ENCODE measurements at places on chromosomes 12 and 14.

GRCh38 chr12:12011880-12012260 is 58.9 kb upstream of the BCL2L14 start:
- no peak for DNase-seq

DNA sequence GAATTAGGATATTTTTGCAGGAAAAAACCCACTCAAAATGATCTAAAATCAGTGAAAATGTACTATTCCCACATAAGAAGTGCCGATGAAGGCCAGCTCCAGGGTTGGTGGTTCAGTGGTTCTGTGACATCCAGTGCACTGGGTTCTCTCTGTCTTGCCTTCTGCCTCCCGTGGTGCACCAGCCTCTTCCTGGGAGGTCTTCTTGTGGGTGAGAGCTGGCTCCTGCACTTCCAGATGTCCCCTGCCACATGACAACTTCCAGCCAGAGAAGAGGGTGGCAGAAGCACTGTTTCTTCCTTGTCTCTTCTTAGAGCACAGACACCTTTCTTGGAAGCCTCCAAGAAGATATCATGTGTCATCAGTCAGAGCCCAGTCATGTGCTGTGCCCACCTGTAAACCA is 170.9 kb downstream of the PELI2 start:
- DNase-seq = no peak

- peak; percentile 98 for DNase-seq
Measured at GRCh38 chr12:104695453-104696148, 238.9 kb downstream of the CHST11 start.

- no peak for DNase-seq
Measured at GRCh38 chr12:122981036-122981471, 573 bp downstream of the ARL6IP4 start.

DNA sequence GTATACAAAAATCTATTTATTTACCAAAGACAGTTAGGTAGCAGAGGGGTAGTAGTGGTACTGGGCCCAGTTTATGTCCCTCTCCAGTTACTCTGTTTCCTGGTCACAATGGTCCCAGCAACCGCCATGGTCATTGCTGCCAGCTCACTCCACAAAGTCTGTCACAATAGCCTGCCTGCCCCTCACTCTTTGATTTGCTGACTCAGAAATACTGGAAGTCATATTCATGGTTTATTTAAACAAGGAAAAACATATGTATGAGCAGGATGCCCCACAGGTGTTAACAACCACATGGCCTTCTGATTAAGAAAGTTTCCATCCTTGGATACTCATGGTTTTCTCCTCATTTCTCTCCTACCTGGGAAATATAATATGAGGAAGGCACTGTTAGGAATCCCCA is 49.2 kb downstream of the TSHR start:
- no peak for DNase-seq

- DNase-seq = no peak
Measured at GRCh38 chr14:22151121-22151520, 437.9 kb downstream of the DAD1 start.

DNA sequence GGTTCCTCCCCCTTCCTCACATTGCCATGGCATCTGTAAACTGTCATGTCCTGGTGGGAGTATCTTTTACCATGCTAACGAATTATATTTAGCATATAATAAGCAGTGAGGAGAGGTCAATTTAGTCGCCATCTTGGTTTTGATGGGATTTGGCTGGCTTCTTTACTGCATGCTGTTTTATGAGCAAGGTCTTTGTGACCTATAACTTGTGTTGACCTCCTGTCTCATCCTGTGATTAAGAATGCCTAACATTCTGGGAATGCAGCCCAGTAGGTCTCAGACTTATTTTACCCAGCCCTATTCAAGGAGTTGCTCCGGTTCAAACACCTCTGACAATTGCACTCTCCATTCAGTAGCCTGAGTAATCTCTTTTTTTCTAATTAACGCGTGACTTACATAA is 2.1 kb upstream of the EIF4B start:
- no peak for DNase-seq

GRCh38 chr14:73236752-73237218 is 521 bp upstream of the PAPLN start:
- peak; percentile 15 for DNase-seq

DNA sequence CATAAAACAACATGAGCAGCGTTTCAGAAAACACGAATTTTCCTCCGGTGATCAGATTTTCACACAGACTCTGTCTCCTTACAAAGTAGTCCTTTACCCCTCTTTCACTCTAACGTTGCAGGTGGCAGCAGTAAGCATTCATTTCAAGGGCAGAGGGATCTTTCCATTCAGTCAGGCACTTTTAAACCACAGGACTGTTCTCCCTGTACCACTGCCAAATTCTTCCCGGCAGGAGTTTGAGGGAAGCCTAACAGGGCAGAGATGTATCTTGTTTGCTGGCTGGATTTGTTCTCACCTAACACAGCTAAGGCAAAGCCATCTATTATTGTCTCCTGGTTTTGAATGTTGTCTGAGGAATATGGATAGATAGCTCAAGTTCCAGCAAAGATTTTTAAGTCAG is 1187.3 kb upstream of the SEL1L start:
- no peak for DNase-seq

DNA sequence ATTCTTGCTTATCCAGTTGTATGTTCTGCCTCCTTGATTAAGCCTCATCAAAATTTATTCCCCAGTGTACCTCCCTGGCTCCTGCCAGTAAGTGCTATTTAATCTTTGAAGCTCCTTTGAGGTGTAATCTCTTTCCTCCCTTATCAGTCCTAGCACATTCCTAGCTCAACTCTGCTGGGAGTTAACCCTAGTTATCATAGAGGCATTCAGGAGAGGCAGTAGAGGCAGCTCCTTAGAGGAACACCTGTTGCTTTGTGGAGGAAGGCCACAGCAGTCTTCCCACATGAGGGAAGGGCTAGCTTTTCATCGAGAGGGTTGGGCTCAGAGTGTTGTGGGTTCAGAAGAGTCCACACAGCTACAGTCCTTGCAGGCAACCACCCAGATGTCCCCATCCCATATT is 182.4 kb upstream of the ARID2 start:
- no peak for DNase-seq

GRCh38 chr14:93337143-93337753 is 4.4 kb upstream of the BTBD7 start:
- DNase-seq = no peak

DNA sequence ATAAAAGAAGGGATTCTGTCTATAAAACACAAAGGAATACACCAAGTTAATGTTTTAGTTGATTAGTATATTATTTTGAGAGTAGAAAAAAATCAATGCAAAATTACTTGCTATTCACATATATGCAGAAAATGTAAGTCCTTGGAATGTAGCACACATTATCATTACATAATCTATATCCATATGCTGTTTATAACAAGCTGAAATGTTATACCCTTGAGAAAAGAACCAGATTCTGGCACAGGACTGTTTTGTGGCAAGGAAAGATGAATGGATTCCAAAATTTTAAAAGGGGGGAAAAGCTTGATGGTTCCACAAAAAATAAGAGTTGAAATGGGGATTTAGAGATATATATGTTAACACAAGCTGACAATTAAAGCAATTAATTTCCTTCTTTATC is 153.6 kb downstream of the MSRB3 start:
- no peak for DNase-seq

Measured in MV-4-11 (cell line).